ENCODE measurements at places on chromosomes 2 and 18.

DNA sequence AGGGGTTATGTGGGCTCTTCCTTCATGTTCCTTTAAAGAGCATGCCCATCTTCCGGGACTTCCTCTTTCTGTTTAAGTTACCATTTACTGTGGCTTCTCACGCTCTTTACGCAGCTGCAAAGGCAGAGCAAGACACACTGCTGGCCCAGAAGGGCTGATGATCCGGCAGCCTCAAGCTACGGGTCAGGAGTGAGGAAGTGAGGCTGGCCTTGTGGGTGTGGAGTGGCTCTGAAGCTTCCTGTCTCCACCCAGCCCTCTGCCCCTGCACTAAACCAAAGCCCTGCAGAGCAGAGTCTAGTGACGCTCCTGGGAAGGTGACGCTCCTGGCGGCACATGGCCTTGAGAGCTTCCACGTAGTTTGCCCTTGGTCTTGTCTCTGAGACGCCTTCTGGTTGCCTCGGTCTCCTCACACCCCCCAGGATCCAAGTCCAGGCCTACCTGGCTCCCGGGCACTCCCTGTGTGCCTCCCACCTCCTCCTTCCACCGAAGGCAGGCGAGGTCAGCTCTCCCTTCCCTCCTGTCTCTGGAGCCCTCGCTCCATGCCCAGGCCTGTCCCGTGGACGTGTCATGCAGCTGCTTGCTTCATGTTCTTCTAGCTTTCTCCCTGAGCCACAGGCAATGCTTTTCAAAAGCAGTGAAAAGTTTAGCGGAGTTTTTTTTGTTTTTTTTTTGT is 50.3 kb downstream of the ARL4C start:
- DNase-seq, result peak; percentile 69

DNA sequence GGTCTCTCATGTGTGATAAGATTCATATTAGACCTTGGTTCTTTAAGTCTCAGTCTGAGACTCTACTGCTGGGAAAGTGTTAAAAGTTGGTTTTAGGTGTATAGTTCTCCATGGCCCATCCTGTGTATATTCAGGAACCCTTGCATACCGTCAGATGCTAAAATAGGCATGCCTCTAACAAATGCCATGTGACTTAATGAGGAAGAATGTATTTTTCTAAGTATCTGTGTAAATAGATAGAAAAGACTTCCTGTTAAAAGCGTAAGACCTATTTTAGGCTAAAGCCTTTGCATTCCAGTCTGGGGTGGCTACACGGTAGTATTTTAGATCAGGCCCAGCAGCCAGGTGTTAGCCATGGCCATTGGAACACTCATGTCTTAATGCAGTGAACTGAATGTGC is 73.3 kb downstream of the RHBDD1 start:
- DNase-seq, result no peak

- DNase-seq, result no peak
These were observed 262.4 kb upstream of the SALL3 start for GRCh38 chr18:78717051-78717765.

GRCh38 chr18:38367473-38367872 is 801.9 kb upstream of the CELF4 start:
- no peak for DNase-seq

DNA sequence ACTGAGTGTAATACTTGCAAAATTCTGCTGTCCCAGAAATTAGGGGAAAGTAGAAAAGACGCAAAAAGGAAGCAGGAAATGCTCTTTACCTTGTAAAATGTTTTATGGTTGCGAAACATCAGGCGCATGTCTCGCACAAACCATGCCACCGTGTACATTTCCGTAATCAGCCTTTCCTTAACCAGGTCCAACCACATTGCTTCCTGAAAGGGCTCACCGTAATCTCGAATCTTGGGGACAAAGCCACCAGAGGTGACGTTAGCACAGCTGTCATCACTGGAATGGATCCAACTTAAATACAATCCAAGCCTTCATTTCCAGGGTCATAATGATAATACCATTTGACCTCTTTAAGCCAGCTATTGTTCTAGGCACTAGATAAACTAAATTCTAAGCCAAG is 49.3 kb downstream of the SP110 start:
- DNase-seq, result no peak

GRCh38 chr2:133871545-133872209 is 303.4 kb upstream of the NCKAP5 start:
- no peak for DNase-seq

DNA sequence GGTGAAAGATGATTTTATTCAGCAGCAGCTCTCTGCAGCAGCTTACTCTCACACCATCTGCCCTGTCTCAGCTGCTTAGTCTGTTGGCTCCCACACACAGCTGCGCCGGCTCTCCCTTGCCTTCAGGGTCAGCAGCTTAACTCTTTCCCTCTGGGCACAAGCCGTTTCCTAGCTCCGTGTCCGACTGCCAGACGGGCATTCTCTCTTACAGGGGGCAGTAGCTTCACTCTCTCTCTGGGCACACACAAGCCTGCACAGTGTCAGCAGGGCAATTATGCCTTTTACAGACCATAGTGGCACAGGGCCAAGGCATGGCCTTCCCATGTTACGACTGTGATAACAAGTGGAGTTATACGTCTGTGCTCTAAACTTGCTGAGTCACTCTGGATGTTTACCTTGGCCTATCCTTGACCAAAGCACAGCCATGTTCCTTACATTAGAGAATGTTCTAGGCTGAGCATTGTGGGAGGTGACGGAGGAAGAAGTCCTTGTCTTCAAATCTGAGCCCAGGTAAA is 31.7 kb downstream of the PCARE start:
- DNase-seq, result no peak

GRCh38 chr2:225112362-225113126 is 70.3 kb upstream of the DOCK10 start:
- no peak for DNase-seq
